Peyer's patch (tissue), 4 donors: ENCODE measurements at places on chromosomes 2 and 18.

- DNase-seq: no peak
Measured at GRCh38 chr18:8821531-8821930, 116.2 kb downstream of the MTCL1 start.

- DNase-seq: no peak
Measured at GRCh38 chr2:12052796-12053195, 306.4 kb downstream of the LPIN1 start.

DNA sequence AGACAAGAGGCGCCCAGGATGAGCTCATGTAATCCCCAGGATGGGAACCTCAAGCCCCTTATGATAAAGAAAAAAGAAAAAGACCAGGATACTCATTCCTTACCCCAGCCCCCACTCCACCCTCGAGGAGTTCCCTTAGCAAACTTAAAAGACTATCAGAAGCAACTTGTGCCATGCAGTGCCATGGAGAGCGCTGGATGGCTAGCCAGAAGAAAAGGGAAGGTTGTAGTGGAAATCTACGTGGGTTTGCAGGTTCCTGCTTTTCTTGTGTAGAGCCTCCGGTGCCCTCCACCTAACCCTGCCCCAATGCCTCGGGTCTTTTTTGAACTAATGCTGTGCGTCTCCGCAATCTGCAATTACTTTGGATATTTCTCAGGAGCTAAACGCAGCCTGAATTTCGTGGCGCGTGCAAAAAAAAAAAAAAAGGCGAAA, 16.2 kb upstream of the BCL11A start:
- no peak for DNase-seq

DNA sequence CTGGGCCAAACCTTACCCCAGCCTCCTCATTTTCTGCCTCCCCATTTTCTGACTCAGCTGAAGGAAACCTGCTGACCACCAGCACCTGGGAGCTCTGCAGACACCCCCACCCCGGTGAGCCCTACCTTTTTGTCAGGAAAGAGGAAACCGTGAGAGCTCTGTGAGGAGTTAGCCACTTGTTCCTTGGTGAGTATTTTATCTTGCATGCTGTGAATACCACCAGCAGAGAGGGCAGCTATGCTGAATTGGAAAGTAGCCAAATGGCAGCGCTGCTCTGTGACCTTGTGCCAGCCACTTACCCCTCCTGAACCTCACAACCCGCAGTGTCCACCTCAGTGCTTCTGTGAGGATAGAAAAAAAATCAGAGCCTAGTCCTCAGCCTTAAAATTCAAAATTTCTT, 2.5 kb downstream of the MPPE1 start:
- DNase-seq: no peak

DNA sequence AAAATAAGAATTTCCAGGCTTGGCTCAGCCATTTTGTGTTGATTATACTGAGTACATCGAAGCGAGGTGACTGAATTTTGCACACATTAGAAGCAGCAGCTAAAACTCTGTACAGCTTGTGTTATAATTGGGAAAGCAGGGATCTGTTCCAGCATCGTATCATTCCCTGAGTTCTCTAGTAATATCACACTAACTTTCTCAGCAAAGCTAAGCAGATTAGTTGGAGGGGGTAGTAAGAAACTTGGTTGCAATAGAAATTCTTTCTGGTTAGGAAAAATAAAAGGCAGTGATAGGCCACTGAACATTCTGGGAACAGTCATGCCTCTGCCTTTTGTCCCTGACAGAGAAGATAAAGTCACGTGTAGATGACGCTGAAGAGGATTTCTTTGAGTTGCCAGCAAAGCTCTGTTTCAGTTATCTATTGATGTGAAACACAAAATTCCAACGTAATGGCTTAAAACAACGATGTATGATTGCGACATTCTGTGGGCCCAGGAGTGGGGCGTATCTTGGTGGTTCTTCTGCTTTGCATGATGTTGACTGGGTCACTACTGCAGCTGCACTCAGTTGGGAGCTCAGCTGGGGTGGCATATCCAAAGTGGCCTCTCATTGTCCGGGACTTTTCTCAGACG, 202.1 kb upstream of the MEX3C start:
- no peak for DNase-seq

- DNase-seq: no peak
Measured at GRCh38 chr18:64330161-64330560, 181.3 kb upstream of the LINC00305 start.

- DNase-seq: no peak
Measured at GRCh38 chr2:236161531-236161930, 6.7 kb downstream of the GBX2 start.

DNA sequence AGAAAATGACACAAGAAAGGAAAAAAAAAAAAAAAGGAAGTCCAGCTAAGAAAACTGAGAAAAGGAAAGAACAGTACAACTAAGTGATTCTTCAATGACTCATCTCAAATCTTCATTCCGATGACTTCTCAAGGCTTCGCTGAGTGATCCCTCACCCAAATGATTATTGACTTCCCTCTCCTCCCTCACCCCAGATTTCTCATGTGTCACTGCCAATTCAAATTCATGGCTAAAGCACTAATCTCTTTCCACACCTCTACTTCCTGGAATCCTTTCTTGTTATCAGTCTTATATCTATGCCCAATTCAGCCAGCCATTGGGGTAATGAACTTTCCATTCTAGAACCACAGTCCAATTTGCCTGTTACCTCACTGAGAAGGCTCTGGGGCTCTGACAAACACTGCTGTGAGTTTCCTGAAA, 7.2 kb upstream of the ABCB11 start:
- no peak for DNase-seq

DNA sequence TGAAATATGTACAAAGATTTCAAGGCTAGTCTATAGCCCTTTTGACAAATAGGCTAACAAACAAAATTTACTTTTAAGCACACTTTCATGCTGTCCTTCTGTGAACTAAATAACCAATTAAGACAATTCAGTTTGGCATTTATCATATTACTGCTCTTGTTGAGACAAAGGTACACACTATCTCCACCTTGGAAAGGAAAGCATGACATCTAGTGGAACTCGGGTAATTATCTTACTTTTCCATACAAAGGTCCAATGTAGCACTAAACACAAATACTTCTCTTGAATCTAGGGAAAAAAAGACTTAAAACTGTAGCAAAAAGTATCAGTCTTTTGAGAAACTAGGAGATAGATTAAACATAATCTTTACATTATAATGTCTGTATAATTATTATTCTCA, 125.0 kb upstream of the CD226 start:
- no peak for DNase-seq

DNA sequence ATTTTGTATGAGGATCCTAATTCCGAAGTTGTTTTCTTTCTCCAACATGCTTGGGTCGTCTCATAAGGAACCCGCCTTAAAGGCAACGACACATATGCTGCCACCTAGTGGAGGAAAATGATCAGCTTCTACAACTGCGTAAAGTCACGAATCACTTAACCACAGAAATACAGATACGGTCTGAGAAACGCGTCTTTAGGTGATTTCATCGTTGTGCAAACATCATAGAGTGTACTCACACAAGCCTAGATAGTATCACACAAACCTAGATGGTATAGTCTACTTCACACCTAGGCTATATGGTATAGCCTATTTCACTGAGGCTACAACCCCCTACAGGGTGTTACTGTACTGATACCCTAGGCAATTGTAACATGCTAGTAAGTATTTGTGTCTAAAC, 13.1 kb downstream of the GNLY start:
- no peak for DNase-seq

- no peak for DNase-seq
Measured at GRCh38 chr2:35873921-35874320, 481.7 kb upstream of the CRIM1 start.

DNA sequence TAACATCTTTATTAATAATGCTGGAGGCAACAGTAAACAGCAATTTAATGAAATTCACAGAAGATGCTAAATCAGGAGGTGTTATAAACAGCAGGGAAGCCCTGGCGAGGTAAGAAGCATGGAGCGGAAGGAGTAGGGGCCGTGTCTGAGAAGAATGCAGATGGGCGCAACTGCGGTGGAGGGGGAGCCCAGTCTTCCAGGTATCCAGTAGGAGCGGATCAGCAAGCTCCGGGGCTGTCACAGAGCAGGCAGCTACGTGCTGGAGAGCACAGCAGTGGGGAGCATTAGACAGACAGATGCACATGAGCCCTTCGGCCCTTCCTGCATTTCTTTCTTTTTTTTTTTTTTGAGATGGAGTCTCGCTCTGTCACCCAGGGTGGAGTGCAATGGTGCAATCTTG, 82.3 kb downstream of the SH3RF3 start:
- DNase-seq: no peak
